Myocyte (in vitro differentiated cells): ENCODE measurements at places on chromosomes 7 and 10. TPM values are rescaled to one million over a fixed set of nuclear protein-coding genes. Genes with fewer than 3 reads are reported as not detected.

DNA sequence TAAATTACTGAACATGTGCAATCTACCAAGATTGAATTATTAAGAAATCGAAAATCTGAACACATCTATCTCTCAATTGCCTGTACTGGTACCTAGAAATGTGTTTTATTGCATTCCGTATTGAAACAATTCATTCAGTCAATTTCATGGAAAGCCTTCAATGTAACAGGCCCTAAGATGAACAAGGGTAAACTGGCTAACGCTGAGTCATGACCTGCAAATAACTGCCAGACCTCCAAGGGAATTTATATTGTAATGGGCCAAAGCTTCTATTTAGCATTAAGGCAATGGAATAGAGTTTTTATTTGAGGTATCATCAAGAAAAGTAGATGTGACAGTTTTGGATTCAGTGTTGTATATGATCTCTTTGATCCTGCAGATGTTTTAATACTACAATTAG, 49.9 kb upstream of the CD36 start:
- peak; percentile 57 for DNase-seq

MNX1 gene
- 0.11 and 0.36 TPM in 2 replicates for total RNA-seq

- DNase-seq, result no peak
These were observed 57.6 kb downstream of the CNNM2 start for GRCh38 chr10:102975483-102976379.

DNA sequence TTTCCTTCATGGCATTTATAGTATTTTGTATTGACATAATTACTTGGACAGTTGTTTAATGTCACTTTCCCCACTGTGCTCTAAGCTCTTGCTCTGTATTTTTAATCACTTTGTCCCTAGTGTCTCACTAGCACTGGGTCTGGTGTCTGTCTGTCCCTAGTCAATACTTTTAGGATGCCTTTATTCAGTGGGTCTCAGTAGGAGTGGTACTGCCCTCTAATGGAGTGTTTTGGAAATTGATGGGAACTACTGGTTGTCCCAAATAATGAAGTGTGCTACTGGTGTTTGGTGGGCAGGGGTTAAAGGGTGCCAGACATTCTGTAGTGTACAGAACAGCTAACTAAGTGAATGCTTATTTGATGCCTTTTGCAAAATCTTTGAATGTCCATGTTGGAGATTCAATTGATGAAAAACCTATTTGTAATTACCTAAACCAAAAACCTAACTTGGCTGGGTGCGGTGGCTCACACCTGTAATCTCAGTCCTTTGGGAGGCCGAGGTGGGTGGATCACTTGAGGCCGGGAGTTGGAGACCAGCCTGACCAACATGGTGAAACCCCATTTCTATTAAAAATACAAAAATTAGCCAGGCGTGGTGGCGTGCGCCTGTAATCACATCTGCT, 33.3 kb downstream of the CDK14 start:
- peak; percentile 79 for DNase-seq

GRCh38 chr7:142933624-142934023, at the start of gene TRPV5:
Gene TRPV5 (minus strand): TSS chr7:142933746. CDS start chr7:142933459, 287 bp downstream.
- no peak for DNase-seq

TFEC gene
- 0.26 TPM in 1 of 2 replicates, not detected in the other for total RNA-seq

FAM180A gene
- 2.6 and 3.1 TPM in 2 replicates for total RNA-seq

- no peak for DNase-seq
These were observed 15.8 kb downstream of the ANXA7 start for GRCh38 chr10:73398024-73398423.

ANLN gene
- total RNA-seq, result 37.0 and 41.4 TPM in 2 replicates

LAMB1 gene
- 105 and 123 TPM in 2 replicates for total RNA-seq

DNA sequence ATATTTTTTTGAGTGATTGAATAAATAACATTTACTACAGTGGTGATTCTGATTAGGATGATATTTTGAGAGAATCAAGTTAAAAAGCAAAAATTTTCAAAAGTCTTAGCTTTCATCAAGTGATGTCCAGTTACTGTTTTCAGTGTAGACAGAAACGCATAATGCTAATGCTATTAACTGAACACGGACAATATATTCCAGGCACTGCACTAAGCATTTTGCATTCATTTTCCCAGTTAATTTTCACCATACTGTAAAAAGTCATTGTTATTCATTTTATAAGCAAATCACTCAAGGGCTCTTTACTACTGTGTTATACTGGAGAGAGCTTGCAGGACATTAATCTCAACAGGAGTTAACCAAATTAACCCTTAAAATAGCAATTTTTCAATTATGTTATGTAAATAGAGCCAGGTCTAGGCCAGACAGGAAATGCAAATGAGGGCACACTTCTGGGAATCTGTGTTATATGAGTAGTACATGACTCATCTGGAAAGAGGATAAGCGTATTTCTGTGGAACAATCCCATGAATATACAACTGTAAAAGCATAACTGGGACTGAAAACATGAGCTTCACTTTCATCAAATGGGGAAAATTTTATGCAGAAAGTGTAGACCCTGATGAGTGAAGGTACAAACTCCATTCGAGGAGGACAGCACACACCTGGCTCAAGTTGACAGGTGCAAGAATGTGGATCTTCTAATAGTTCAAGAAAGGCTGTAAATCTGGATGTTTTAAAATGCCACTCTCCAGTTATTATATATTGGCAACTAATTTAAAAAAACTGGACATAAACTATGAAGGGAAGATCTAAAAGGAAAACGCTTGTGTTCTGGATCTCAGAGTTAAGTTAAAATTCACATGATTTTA, 75.4 kb downstream of the ANK3 start:
- peak; percentile 40 for DNase-seq

DNA sequence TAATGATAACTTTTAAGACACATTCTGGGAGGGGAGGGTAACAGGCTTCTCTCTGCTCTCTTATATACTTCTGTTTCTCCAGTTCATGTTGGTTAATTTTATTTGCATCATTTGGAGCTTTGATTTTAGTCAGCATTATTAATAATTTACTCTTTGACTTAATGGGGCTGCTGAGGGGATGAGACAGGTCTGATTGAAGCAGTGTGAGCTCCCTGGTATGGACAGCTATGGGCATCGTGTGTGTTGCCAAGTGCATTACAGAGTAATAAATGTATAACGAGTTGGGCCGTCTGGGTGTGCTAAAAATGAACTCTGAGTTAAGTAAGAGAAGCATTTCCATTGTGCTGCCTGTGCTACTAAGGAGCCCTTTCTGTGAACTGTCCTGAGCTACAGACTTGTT, 31.7 kb upstream of the IKZF1 start:
- DNase-seq, result no peak

NUTM2E gene
- total RNA-seq, result 0.21 TPM in 1 of 2 replicates, not detected in the other

DNA sequence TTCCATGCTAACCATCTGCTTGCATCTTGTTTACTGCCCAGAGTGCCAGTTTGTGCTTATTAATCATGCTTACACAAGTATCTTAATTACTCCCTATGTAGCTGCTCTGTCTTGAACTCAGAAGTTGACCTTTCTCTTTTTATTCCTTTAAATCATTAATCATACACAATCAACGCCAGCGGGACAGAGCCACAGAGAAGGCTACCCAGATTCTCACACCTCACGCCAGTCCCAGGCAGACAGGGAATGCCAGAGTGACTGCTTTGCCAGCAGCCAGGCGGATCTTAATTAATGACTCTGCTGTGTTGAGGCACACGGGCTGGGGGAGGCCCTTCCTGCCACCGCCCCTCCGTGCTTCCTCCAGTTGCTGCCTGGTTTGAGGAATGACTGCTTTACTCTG, 229.4 kb downstream of the LRMDA start:
- no peak for DNase-seq

GRCh38 chr7:48381571-48381970, 210.3 kb downstream of the ABCA13 start:
- DNase-seq, result no peak

DNA sequence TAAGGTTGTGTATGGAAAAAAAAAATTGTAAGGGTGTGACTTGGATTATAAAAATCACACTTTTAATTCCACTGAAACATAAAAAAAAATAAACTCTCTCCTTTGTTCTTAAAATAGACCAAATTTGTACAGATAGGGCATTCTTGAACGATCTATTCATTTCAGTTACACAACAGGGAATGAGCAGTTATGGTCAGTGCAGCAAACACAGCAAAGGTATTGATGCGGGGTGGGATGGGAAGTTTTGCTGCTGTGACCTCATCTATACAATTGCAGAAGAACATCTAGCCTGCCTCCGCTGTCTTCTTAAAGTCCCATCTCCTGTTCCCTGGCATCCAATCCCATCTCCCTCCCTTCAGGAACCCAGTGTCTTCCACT, 580.2 kb downstream of the SUGCT start:
- no peak for DNase-seq
